Astrocyte (in vitro differentiated cells and primary cell): ENCODE measurements at places on chromosomes 6 and 20.

DNA sequence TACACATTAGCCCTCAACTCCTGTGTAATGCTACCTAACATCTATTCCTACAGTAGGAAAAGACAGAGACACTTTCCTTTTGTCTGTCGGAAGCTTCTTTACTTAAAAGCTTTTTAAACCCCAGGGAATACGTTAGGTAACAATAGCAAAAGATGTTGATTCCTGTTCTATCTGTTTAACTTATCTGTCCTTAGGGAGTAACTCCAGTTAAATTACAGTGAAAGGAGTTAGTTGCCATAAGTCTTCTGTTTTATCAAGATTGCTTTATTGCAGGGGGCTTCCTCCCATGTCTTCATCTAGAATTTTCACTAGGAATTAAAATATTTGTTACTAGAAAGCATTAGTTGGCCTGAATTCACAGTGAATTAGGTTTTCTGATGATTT lies 26.2 kb downstream of the TOP1 start:
- no peak for DNase-seq

DNA sequence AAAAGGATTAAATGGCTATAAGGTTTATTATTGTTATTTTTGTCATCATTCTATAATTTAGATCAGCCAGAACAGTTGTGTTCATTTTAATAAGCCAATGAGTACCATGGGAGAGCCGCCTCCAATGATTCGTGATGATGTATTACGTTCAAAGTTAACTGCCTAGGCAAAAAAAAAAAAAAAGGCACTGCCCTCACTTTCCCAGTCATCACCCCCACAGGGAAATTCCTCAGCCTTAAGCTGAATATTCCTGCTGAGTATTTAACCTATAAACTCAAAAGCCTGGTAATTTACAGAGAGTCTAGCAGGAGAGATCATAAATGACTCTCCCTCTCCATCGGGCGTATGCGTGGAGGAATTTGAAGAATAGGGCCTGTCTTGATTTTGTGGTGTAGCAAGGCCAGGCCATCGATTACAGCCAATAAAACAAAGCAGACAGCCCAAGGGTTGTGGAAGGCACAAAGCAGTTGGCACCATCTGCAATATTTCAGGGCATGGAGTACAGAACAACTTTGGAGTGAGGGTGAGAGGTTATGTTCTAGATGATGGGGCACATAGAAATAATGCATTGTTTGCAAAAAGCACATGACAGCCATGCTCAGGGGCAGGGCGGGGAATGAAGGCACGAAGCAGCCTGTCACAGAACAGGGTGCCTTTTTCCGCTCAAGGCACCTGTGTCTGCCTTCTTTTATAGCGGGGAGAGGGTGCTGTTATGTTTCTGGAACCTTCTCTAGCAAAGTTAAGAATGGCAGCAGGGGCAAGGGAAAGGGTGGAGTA lies 138.2 kb upstream of the DTNBP1 start:
- no peak for DNase-seq

- DNase-seq = no peak
Measured at GRCh38 chr20:2652724-2653555, 508 bp downstream of the NOP56 start.

- no peak for DNase-seq
Measured at GRCh38 chr20:23612396-23612795, 6.7 kb upstream of the CST9 start.

- DNase-seq = peak; percentile 12
Measured at GRCh38 chr6:118317581-118318563, 230.2 kb upstream of the PLN start.

DNA sequence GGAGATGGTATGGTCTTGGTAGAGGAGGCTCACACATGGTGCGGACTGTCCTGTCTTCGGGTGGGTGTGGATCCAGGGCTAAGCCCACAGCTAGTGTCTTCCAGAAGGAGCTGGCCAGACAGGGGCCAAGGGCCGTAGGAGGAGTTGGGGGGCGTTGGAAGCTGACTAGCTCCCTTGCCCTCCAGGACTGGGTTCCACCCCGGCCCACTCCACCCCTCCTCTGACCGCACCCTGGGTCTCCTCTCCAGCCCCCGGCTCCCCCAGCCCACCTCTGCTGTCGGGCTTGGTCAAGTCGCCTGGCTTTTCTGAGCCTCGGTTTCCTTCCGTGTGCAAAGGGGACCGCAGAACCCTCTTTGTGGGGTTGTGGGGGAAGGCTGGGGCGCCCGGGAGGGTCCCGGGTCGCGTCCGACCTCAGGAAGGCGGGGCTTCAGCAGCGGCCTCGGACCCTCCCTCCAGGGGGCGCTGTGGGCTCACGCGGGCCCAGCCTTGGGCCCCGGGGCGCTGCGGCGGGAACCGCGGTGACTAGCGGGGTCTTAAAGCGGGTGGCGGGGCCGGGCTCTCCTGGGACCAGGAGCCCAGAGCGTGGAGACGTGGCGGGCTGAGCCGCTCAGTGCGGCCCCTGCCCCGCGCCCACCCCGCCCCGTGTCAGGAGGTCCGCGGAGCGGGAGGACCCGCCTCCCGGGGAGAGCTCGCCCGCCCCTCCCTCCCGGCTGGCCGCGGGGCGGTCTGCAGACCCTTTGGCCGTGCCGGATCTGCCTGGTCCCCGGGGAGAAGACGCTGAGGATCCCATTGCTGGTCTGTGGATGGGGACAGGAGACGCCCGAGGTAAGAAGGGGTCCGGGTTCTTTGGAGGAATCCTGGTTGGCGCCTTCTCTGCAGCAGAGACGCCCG lies 5.4 kb downstream of the NPBWR2 start:
- no peak for DNase-seq

GRCh38 chr20:8658103-8658502 lies 410.8 kb upstream of the PLCB4 start:
- no peak for DNase-seq

- no peak for DNase-seq
Measured at GRCh38 chr20:22586645-22587310, 2.4 kb upstream of the FOXA2 start.
